ENCODE measurements at places on chromosomes 6 and 20.
A peak's percentile ranks its signal among the peaks of the same experiment; 100 is the strongest.

GRCh38 chr6:25239059-25239458 is 40.1 kb upstream of the CARMIL1 start:
- DNase-seq: no peak

- peak; percentile 76 for DNase-seq
Observed at GRCh38 chr20:11453430-11453829, 464.3 kb upstream of the BTBD3 start.

DNA sequence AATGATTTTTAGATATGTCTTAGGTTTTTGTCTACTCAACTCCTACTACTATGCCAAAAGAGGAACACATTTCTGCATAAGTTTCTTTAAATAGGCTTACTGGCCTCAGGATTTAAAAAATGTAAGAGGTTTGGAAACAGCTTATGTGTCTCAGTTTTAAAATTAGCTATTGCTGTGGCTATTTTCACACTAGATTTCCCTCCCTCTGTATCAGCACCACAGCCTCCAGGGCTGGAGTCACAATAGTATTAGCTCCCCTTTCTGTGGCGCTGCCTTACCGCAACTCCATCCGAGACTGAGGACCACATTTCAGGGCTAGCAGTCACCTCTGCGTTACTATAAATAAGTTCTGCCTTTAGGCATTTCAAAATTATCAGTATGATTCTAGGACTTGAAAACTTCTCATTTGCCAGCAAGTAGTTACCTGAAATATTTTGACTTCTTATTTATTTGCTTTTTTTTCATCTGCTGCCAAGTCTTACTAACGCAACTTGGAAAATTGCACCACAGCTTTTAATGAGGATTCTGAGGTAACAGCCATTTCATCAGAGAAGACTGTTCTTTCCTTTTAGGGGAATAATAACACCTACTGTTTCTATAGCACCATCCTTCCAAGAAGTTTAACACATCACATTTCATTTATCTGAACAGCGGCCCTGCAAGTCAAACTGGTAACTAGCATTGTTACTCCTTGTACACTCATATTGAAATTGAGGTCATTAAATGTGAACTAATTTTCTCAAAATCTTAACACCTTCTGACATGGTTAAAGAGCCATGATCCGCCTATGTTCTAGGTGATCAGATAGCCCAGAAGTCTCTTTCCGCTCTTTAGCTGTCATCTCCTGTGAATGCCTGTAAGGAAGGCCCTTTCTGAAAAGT is 105.9 kb downstream of the GJA10 start:
- DNase-seq: no peak

DNA sequence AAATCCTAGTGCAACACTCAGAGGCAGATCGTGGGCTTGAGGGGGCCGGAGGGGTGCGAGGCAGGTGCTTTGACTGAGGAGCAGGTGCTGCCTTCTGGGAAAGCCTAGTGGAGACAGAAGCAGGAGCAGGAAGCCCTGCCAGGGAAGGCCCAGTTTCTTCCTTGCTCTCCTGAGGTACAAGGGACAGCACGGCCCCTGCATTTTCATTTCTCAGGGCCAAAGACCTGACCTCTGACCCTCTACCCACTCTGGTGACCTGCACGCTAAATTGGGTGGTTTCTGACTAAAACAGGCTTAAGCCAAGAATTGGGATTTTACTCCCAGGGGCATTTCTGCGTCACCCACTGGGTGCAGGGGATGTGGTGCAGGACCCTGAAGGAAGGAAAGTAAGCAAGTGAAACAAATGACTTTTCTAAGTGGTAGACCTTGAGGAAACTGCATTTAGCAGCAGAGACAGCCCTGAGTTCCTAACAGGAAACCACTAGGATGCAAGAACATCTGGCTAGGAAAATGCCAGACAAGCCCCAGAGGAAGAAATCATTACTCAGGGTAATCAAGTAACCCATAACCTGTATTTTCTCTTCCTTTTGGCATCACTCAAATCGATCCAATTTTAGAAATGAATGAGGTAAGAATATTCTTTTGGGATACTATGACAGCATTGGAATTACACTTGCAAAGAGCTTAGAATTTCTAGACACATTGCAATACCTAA is 141.7 kb downstream of the CD164 start:
- no peak for DNase-seq

GRCh38 chr6:7058250-7058923 is 49.4 kb upstream of the RREB1 start:
- DNase-seq: peak; percentile 91

GRCh38 chr6:143061597-143062385 is 1.1 kb downstream of the AIG1 start:
- no peak for DNase-seq

DNA sequence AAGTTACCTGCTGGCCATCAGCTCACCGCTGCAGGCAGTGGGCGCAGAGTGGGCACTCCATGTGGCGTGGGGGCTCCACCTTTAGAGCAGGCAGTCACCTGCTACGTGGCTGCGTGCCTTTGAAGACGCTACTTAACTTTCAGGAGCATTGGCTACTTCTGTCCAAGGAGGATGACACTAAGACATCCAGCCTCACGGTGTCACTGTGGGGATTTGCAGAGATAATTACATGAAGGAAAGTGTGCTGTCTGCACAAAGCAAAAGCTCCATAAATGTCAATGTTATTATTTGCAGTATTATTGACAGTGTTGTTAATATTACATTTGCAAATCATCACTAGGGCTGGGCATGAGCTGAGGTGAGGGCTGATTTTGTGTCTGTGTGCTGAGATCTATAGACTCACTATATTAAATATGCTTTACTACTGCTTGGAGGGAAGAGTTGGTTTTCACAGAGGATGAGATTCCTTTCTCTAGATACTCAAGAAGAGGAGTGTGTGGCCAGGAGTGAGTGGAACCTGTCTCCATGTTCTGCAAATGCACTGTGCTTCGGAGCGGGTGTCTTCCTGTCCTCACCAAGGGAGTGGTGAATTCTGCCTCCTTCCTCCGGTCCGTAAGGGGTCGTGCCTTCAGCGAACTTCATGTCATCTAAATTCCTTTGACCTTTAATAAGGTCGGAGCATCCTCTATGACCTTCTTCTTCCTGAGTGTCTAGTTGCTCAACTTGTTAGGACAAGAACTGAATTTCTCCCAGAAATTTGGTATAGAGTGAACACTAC is 165.8 kb upstream of the SYNDIG1 start:
- peak; percentile 30 for DNase-seq

DNA sequence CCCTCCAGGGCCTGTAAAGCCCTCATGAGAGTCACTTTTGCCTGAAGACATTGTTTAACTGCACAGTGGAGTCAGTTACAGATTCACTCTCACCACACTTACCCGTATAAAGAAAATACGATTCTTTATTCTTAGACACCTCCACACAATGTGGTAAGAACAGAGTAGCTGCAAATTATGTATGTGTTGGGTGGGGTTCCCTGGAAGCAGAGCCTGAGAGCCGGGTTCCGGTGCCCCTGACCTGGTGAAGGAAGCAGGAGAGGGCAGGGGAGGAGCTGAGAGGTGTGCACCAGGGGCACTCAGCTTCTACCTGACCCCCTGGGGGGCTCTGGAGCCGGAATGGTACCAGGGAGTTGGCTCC is 11.5 kb downstream of the BANF2 start:
- DNase-seq: no peak
